Esophagus muscularis mucosa (tissue), 4 donors: ENCODE measurements at places on chromosomes 2 and 18. TPM values are rescaled to one million over a fixed set of nuclear protein-coding genes. Genes with fewer than 3 reads are reported as not detected.

DNA sequence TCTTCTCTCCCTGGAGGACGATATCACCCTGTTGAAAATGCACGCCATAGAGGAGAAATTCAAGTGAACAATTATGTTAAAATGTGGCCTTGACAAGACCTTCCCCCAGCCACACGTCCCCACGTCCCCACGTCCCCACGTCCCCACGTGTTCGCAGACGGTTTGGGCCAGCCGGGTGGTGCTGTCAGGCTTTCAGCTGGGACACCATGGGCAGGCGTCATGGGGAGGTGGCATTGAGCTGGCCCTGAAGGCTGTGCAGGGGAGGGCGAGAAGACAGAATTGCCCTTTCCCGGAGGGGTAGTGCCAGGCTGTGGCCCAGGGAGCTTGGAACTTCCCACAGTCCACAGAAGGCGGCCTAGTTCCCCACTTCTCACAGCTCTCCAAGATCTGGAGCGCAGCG, 240.7 kb upstream of the RAB6C start:
- DNase-seq = no peak

GRCh38 chr18:45156946-45157345, 458.3 kb upstream of the SLC14A2 start:
- DNase-seq = no peak

GRCh38 chr2:23698721-23699579, 228.0 kb downstream of the ATAD2B start:
- DNase-seq = no peak

DNA sequence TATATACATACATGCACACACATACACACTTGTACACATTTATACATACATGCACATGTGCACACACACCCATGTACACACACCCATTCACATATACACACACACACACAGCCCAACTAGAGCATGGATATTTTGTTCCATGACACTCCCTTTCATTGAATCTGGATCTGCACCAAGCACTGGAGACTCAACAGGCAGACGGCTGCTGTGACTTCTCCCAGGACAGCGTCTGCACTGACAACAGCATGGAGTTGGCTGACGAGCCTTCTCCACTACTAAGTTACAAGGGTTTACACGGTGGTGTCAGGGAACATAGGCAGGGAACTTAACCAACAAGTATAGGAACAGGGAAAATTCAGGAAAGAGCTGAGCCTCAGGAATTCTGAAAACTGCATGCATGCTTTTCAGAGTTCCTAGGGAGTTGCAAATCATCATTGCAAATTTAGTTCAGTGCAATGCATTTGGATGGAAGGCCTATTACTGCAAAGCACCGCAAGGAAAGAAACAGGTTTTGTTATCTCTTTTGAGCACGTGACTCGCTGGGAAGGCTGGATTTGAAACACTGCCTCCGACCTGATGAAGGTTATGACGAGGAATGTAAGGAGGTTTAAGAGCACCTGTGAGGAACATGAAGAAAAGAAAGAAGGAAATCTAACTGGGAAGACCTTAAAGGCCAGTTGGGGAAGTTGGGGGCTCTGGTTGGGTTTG, 35.9 kb downstream of the TMEM18 start:
- peak; percentile 68 for DNase-seq

DNA sequence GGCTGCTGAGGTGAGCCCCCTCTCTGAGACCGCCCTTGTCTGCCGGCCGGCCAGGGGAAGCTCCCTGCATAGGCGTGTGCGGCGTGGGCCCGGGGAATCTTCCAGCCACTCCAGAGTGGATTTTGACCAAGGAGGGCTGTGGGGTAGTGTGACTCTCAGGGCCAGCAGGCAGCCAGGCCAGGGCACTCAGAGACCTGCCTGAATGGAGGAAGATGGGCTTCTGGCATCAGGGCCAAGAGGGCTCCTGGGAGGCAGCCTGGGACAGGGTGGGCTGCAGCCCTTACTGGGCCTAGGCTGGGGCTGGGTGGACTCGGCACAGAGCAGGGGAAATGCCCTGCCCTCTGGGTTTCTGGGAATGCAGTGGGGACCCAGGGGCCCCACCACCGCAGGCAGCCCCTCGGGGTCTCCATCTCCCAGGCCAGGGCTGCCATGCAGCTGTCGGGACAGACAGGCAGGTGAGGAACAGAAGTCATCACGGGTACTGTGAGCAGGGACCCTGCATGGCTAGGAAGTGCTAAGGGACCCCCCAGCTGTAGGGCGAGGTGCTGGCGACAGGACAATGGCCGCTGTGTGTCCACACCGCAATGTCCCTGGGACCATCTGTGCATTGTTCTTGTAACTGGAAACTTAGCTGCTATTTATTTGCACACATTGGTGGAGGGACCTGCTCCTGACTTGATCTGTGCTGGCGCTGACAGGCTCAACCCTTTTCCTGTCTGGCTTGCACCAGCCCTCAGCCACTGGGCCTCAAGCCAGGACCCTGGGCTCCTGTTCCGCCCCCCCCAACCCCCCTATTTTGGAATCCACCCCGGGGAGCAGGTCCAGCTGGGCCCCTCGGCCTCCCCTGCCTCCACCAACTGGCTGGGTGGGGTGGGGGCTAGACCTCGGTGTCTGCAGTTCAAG, 4.1 kb downstream of the PDCD1 start:
- DNase-seq = no peak

DNA sequence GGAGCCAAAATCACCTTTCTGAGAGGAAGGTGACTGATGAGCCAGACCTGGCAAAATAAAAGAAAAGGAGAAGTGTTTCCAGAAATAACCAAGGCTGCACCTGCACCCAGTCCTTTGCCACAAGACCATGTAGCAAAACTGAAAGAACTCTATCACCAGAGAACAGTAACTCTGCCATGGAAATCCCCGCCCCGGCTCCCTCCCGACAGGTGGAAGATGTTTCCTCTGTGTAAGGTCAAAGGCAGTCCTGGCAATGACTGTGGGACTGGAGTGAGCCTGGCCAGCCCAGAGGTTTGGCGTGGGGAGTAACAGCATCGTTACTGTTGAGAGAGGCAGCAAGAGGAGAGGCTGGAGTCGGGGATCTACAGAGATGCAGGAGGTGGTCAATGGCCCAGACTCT, 42.3 kb downstream of the SPRED2 start:
- DNase-seq = no peak

GRCh38 chr2:16261791-16262190, 321.4 kb downstream of the MYCN start:
- no peak for DNase-seq

Gene PID1
- 51.1 TPM for total RNA-seq

Gene HAT1
- 21.8 TPM for total RNA-seq

Gene MAP3K19
- not detected for total RNA-seq

Gene CNDP1
- total RNA-seq = not detected
